ENCODE measurements at places on chromosomes 12 and 14. TPM values are rescaled to one million over a fixed set of nuclear protein-coding genes. Genes with fewer than 3 reads are reported as not detected.

LRTM2 gene
- not detected for total RNA-seq

HSP90AA1 gene
- 526 TPM for total RNA-seq

ACOT4 gene
- 0.61 TPM for total RNA-seq

CLEC9A gene
- total RNA-seq = not detected

CD4 gene
- not detected for total RNA-seq

TFCP2 gene
- total RNA-seq = 9.1 TPM

C12orf56 gene
- total RNA-seq = under 0.01 TPM

RPGRIP1 gene
- total RNA-seq = not detected

GALC gene
- 16.0 TPM for total RNA-seq

DEPDC4 gene
- 0.32 TPM for total RNA-seq

FGF23 gene
- not detected for total RNA-seq

B4GALNT1 gene
- total RNA-seq = not detected

FGF6 gene
- not detected for total RNA-seq

BCL2L14 gene
- not detected for total RNA-seq

KRT74 gene
- not detected for total RNA-seq

LRP1-AS gene
- total RNA-seq = not detected

MMP14 gene
- 251 TPM for total RNA-seq

EGLN3 gene
- 0.91 TPM for total RNA-seq

KRT75 gene
- total RNA-seq = 2.6 TPM

CIDEB gene
- 3.2 TPM for total RNA-seq

EML5 gene
- 0.15 TPM for total RNA-seq

PLEKHG7 gene
- total RNA-seq = not detected

PLEKHG3 gene
- total RNA-seq = 4.1 TPM

SCNN1A gene
- not detected for total RNA-seq

TOMM20L gene
- total RNA-seq = not detected

CALM1 gene
- 660 TPM for total RNA-seq

LIN7A gene
- total RNA-seq = 1.8 TPM

CLEC4C gene
- not detected for total RNA-seq

RBP5 gene
- not detected for total RNA-seq

RACGAP1 gene
- 87.5 TPM for total RNA-seq

RERGL gene
- not detected for total RNA-seq

SSPN gene
- total RNA-seq = 0.61 TPM

SLCO1B3 gene
- not detected for total RNA-seq

PLA2G1B gene
- not detected for total RNA-seq

PIP4K2C gene
- 5.5 TPM for total RNA-seq

RNU6-8 gene
- total RNA-seq = not detected

SMCO2 gene
- not detected for total RNA-seq

TGM1 gene
- 0.91 TPM for total RNA-seq

TMEM52B gene
- not detected for total RNA-seq

GALNT9 gene
- total RNA-seq = 0.76 TPM

DDN gene
- total RNA-seq = 0.15 TPM

EEA1 gene
- total RNA-seq = 21.9 TPM

IGFBP6 gene
- total RNA-seq = 13.1 TPM

SDS gene
- total RNA-seq = not detected

ATL1 gene
- total RNA-seq = 1.4 TPM

RPS6KA5 gene
- total RNA-seq = 3.6 TPM

MAP3K9 gene
- total RNA-seq = under 0.01 TPM
